ENCODE measurements at places on chromosomes 5 and 9. TPM values are rescaled to one million over a fixed set of nuclear protein-coding genes. Genes with fewer than 3 reads are reported as not detected.

Gene GLDC
- total RNA-seq = not detected

Gene OGN
- total RNA-seq = not detected

Gene PCDHGA2
- total RNA-seq = 2.1 TPM

Gene ZSWIM6
- total RNA-seq = 13.1 TPM

Gene NTRK2
- total RNA-seq = 0.16 TPM

Gene CTXN3
- not detected for total RNA-seq

Gene PCDHB8
- 0.75 TPM for total RNA-seq

Gene OR1Q1
- not detected for total RNA-seq

Gene ELAVL2
- 0.08 TPM for total RNA-seq

Gene MAN1B1
- 51.8 TPM for total RNA-seq

Gene RNF208
- not detected for total RNA-seq

Gene INSL4
- total RNA-seq = 0.81 TPM

Gene SPTAN1
- total RNA-seq = 181 TPM

Gene PTCH1
- total RNA-seq = 56.4 TPM

Gene PCDHGA7
- total RNA-seq = 0.91 TPM

Gene EFNA5
- total RNA-seq = 0.22 TPM

Gene BTNL3
- not detected for total RNA-seq

Gene CFAP157
- total RNA-seq = not detected

Gene INSL6
- total RNA-seq = not detected

Gene TGFBI
- 172 TPM for total RNA-seq

Gene GRXCR2
- not detected for total RNA-seq

Gene RPL37
- total RNA-seq = 281 TPM

Gene ANKRD18B
- total RNA-seq = not detected

Gene PTPRD
- not detected for total RNA-seq

Gene PCDHB15
- 1.0 TPM for total RNA-seq

Gene ADAMTSL1
- 0.95 TPM for total RNA-seq

Gene KCNMB1
- total RNA-seq = 0.44 TPM

Gene TMED9
- 148 TPM for total RNA-seq

Gene PCDHGA3
- not detected for total RNA-seq

Gene TAS2R1
- total RNA-seq = not detected

Gene IQGAP2
- not detected for total RNA-seq

Gene UNC13B
- 1.9 TPM for total RNA-seq

Gene LCN15
- total RNA-seq = not detected

Gene LCN10
- total RNA-seq = not detected

Gene ACOT12
- total RNA-seq = not detected

Gene SLC6A18
- total RNA-seq = not detected

Gene CDX1
- 1.8 TPM for total RNA-seq

Gene ENHO
- not detected for total RNA-seq

Gene ACSL6
- 0.03 TPM for total RNA-seq

Gene IFNB1
- total RNA-seq = not detected

Gene IL3
- not detected for total RNA-seq

Gene SARDH
- 15.3 TPM for total RNA-seq

Gene CAMK4
- 2.7 TPM for total RNA-seq

Gene PPIC
- total RNA-seq = 133 TPM

Gene CCL27
- total RNA-seq = not detected

Gene MRPL36
- 72.8 TPM for total RNA-seq

Gene SOHLH1
- total RNA-seq = not detected

Gene SHB
- total RNA-seq = 12.1 TPM

Gene GRIA1
- total RNA-seq = not detected

Gene TMEM232
- 2.1 TPM for total RNA-seq

Gene COL15A1
- 0.22 TPM for total RNA-seq

Gene CDC20B
- not detected for total RNA-seq

Gene PCDHB7
- total RNA-seq = 0.85 TPM
